ENCODE measurements at places on chromosomes 12 and 14. TPM values are rescaled to one million over a fixed set of nuclear protein-coding genes. Genes with fewer than 3 reads are reported as not detected.

TSPAN8 gene
- total RNA-seq: 15.2 TPM

MEG3 gene
- total RNA-seq: 112 TPM

KLHL33 gene
- 0.28 TPM for total RNA-seq

SUPT16H gene
- 143 TPM for total RNA-seq

CPNE6 gene
- total RNA-seq: not detected

FAM186B gene
- total RNA-seq: 0.28 TPM

KRT77 gene
- not detected for total RNA-seq

RNASE4 gene
- 38.9 TPM for total RNA-seq

SLC17A8 gene
- not detected for total RNA-seq

RASSF8 gene
- total RNA-seq: 144 TPM

BEST3 gene
- under 0.01 TPM for total RNA-seq

IL26 gene
- total RNA-seq: under 0.01 TPM

COL2A1 gene
- total RNA-seq: under 0.01 TPM

CLEC6A gene
- total RNA-seq: not detected

CCT2 gene
- total RNA-seq: 435 TPM

ZC2HC1C gene
- total RNA-seq: 0.96 TPM

C12orf50 gene
- total RNA-seq: not detected

PPP2R5E gene
- 15.5 TPM for total RNA-seq

CDH24 gene
- 10.2 TPM for total RNA-seq

LGR5 gene
- 1.7 TPM for total RNA-seq

IFI27 gene
- 55.8 TPM for total RNA-seq

SLCO1B1 gene
- total RNA-seq: not detected
